NCI-H446 (cell line): ENCODE measurements at places on chromosomes 1 and 21.

GRCh38 chr1:8113262-8114220, 87.4 kb upstream of the ERRFI1 start:
- no peak for DNase-seq

GRCh38 chr1:70528590-70529333, 117.7 kb downstream of the CTH start:
- peak; percentile 23 for DNase-seq

DNA sequence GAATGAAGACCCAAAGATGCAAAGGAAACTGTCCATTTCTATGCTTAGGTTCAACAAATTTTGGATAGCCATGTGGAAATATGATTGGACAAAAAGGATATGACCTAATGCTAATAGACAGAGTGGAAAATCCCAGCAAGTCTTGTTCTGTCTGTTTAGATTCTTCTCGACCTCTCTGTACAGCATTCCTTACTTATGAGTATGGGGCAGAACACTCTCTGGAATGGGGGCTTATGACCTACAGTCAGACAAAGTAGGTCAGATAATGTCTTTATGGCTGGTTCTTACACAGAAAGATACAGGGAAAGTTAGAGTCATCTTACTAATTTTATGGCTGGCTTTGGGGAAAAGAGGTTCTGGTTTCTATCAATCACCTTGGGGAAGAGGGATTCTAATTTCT, 2.8 kb downstream of the GCSAML start:
- DNase-seq = no peak

DNA sequence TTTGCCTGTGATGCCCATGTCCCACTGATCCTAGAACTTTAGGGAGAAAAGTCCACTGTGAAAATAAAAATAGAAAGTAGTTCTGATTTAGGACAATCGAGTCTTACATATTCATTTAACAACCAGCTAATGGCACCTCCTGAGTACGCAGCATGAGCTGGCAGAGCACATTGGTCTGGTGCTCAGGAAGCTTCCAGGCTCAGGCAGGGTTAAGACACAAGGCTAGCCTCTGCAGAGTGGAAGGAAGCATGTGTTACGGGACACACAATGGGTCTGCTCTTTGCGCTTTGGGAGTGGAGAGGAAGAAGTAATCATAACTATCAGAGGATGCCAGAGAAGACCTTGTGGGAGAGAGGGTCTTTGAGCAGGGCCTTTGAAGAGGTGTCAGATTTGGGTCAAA, 4.2 kb upstream of the KLHDC8A start:
- DNase-seq = no peak

GRCh38 chr1:241419986-241420385, 63.0 kb upstream of the RGS7 start:
- DNase-seq = no peak

DNA sequence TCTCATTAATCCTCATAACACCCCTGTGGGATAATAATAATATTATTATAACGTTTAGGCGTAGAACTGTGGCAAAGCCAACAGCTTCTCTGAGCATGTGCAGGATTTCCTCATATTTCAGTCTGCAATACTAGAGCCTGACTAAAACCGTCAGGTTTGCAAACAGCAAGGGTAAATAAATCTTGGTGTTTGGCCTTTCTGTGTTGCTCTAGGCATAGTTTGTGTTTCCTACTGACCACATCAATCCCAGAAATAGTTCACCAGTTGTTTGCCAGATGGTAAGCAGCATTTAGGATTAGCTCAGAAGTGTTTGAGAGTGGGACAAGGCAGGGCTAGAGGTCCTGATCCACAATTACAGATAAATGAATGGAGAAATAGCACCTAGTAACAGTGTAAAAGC, 2.8 kb upstream of the KCNA3 start:
- DNase-seq = no peak

GRCh38 chr1:52112489-52112888, 29.4 kb upstream of the ZFYVE9 start:
- no peak for DNase-seq

GRCh38 chr1:57638239-57638638, 214.4 kb upstream of the DAB1 start:
- DNase-seq = no peak

GRCh38 chr1:36306210-36306901, at the start of gene SH3D21:
SH3D21 (plus strand) TSS chr1:36306368; CDS start chr1:36306421, 53 bp downstream.
- no peak for DNase-seq

GRCh38 chr1:151048645-151049032, 1.1 kb downstream of the C1orf56 start:
- no peak for DNase-seq

GRCh38 chr21:21997390-21998333, 999.5 kb downstream of the NCAM2 start:
- no peak for DNase-seq

GRCh38 chr21:36761685-36762084, 62.8 kb downstream of the SIM2 start:
- no peak for DNase-seq

DNA sequence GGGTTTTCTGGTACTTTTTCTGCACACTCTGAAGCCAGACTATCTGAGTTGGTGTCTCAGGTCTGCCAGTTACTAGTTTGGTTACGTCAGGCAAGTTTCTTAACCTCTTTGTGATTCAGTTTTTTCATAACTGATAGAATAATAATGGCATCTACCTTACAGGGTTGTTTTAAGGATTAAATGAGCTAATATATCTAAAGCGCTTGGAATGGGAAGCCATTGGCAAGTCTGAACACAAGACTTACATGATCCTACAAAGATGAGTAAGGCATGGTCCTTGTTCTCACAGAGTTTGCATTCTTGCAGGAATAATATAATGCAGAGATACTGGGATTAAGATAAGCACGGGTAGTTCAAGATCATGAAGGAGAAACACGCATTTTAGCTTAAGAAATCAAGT, 9.2 kb upstream of the DENND2D start:
- DNase-seq = no peak

DNA sequence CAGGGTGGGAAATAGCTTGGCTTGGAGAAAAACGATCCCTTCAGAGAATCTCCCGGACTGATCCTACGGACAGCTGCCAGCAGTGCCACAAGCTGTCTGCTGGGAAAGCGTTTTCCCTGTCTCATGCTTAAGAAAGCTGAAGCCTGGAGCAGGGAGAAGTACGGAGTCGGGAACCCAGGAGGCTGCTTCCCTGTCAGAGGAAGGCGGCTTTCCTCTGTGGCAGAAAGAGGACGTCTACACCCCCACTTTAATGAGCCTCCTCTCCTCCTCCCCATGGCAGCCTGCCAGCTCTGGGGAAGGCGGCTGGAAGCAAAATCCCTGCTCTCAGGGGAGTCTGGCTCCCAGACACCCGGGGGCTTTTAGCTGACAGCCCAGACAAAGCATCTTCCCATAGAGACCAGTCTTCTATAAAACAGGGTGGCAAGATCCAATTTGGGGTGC, 7.3 kb downstream of the KIF21B start:
- peak; percentile 27 for DNase-seq

DNA sequence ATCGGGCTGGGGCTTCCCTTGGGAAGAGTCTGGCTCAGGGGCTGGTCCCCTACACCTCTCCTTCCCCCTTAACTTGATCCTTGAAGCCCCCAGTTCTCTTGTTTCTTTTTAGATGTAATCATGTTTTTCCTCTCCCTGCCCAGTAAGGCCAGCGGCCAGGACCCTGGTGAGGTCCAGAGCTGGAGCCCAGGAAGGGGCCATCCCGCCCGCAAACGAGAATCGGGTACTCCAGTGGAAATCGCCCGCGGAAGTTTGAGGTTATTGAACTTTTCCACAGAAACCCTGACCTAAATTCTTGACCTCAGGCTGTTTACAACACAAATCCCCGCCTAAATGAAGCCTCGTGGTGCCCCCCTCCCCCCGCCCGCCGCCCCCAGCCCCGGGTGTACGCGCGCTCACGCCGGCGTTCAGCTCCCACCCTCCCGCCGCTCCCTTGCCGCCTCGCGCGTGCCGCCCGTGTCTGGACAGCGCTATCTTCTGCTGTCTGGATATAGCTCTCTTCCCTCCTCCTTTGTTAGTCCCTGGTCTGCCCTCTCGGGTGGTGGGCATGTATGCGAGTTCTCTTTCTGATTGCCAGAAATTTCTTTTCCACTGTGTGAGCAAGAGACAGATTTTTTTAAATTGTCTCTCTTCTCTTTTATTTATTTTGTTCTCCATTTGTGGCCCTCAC, 165.9 kb upstream of the CACNA1E start:
- no peak for DNase-seq

DNA sequence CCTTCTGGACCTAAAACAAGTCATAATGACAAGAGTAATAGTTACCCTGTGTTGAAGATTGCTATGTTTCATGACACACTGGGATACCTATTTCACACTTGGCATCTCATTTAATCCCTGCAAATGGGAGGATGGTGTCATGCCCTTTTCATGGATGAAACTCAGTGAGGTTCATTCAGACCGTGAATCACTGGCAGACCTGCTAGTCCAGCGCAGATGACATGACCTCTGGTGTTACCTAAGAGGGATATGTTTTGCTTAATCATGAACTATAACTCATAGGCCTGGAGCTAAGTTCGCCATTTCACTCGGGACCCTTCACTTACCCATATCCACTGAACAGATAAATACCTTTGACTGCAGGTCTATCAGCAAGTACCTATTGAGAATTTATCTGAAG, 286.6 kb upstream of the FMN2 start:
- DNase-seq = no peak

GRCh38 chr1:7341145-7341905, 429.8 kb upstream of the VAMP3 start:
- DNase-seq = peak; percentile 21

- DNase-seq = no peak
Measured at GRCh38 chr1:22804969-22805671, 94.5 kb downstream of the EPHB2 start.

- no peak for DNase-seq
Measured at GRCh38 chr1:9621032-9621431, 30.5 kb upstream of the PIK3CD start.
